ENCODE measurements at places on chromosomes 4 and X.

GRCh38 chr4:106056914-106057313 is 161.6 kb downstream of the NPNT start:
- no peak for DNase-seq

- DNase-seq, result no peak
These were observed 161.1 kb downstream of the FBXW7 start for GRCh38 chr4:152374606-152375285.

- no peak for DNase-seq
These were observed 47.2 kb upstream of the RPS6KA3 start for GRCh38 chrX:20313899-20314298.

GRCh38 chr4:90904021-90904420 is 776.8 kb downstream of the CCSER1 start:
- DNase-seq, result no peak

All from D721Med (cell line).